NCI-H510A (cell line): ENCODE measurements at places on chromosomes 2 and 18.

DNA sequence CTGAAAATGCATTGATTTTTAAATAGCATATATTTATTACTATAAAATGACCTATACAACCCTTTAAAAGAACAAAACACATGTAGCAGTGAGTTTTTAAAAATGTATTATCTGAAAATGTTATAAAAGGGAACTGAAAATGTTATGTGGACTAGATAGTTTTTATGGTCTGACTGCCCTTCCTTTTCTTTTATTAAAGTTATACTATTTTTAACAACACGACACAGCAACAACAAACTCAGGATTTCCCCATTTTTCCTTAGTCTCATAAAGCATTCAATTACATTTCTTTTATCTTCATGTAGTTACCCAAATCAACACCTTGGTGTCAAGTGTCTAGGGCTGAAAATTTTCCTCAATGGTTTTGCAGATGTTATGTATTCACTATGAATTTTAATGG lies 132.8 kb upstream of the TMEFF2 start:
- no peak for DNase-seq

- no peak for DNase-seq
Measured at GRCh38 chr2:69175790-69176715, 163.1 kb downstream of the ANTXR1 start.

DNA sequence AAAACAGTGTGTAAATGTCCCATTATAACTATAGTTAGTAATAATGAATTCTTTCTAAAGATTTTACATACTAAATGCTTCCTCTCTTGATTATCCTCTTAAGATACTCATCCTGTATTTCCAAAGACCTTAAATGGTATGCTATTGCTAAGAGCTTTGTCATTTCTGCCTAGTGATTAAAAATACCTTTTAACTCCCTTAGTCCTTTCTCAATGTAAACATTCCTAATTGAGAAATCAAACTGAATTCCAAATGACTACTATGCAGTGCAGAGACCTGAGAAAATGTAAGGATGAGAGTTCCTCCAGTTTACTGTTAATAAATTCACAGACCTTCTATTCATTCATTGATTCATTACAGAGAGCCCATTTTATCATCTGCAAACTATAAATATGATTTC lies 86.9 kb downstream of the SOS1 start:
- DNase-seq: no peak

- DNase-seq: peak; percentile 3
Measured at GRCh38 chr18:61606759-61607158, 273.5 kb downstream of the CDH20 start.

GRCh38 chr18:70463085-70463484 lies 174.2 kb downstream of the SOCS6 start:
- DNase-seq: no peak

GRCh38 chr2:9212661-9213411 lies 6.2 kb downstream of the ASAP2 start:
- DNase-seq: no peak

DNA sequence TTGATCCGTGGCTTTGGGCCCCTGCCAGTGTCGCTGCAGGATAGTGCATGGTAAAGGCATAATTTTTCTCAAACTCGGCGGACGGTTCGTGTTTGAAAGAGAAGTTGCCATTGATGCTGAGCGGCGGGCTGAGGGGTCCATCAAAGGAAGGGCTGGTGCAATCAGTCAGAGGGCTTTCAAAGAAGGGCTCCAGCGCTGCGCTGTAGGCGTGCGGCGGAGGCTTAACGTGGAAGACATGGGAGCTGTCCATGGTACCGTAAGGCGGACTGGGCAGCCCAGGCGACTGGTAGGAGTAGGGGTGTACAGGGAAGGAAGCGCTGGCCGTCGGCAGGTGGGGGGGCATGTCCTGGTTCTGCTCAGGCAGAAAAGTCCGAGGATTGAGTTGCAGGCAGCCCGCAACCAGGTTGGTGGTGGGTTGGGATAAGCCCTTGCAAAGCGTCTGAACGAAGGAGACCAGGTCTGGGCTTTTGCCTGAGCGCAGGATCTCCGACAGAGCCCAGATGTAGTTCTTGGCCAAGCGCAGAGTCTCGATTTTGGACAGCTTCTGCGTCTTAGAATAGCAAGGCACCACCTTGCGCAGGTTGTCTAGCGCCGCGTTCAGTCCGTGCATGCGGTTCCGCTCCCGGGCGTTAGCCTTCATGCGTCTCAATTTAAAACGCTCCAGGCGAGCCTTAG lies 2.3 kb downstream of the NEUROD1 start:
- DNase-seq: no peak

DNA sequence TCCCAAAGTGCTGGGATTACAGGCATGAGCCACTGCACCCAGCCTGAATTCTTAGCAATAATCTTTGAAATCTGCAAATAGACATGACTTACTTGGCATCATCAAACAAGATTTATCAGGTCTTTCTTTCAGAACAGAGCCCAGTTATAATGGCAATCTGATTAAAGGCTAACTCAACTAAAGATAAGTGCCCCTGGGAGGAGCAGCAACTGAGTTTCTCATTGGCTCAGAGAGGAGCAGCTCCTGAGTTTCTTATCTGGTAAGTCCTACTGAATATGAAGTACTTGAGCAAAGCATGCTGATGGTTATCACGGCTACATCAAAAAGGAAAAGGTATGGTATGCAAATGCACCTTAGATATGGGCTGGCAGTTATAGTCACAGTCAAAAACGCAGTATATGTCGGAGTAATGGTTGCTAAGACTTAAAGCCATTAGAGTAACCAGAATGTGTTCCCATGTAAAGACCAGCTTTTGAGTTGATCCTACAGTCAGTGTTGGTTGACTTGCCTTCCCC lies 15.0 kb upstream of the AP1S3 start:
- no peak for DNase-seq

- DNase-seq: peak; percentile 30
Measured at GRCh38 chr2:174603280-174603679, 5.7 kb upstream of the WIPF1 start.

- DNase-seq: no peak
Measured at GRCh38 chr18:49548229-49548636, 13.6 kb upstream of the LIPG start.

- DNase-seq: no peak
Measured at GRCh38 chr2:63614448-63614968, 25.7 kb downstream of the MDH1 start.

- peak; percentile 75 for DNase-seq
Measured at GRCh38 chr2:20635675-20636584, 15.0 kb downstream of the HS1BP3 start.

GRCh38 chr2:237665713-237666143 lies 38.3 kb downstream of the LRRFIP1 start:
- DNase-seq: no peak

DNA sequence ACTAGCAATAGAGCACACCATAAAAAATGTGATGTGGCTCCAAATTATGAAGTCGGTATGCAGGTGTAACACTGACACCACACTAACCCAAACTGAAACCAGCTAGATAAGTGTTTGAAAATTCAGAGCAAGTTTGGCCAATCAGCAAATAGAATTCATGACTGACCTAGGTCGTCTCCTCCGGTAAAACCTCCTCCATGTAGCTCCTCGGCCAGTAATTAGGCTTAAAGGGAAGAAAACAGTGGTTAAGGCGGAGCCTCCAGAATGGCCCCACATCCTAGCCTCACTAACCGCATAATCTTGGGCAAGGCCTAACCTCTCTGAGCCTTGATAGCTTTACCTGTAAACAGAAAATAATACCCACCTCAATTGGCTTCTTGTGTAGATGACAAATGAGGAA lies 30.1 kb downstream of the C1D start:
- DNase-seq: no peak

GRCh38 chr18:64416990-64417389 lies 268.1 kb upstream of the LINC00305 start:
- DNase-seq: no peak

- no peak for DNase-seq
Measured at GRCh38 chr2:133825778-133826177, 257.5 kb upstream of the NCKAP5 start.

- no peak for DNase-seq
Measured at GRCh38 chr2:177422271-177422670, 29.7 kb downstream of the AGPS start.

DNA sequence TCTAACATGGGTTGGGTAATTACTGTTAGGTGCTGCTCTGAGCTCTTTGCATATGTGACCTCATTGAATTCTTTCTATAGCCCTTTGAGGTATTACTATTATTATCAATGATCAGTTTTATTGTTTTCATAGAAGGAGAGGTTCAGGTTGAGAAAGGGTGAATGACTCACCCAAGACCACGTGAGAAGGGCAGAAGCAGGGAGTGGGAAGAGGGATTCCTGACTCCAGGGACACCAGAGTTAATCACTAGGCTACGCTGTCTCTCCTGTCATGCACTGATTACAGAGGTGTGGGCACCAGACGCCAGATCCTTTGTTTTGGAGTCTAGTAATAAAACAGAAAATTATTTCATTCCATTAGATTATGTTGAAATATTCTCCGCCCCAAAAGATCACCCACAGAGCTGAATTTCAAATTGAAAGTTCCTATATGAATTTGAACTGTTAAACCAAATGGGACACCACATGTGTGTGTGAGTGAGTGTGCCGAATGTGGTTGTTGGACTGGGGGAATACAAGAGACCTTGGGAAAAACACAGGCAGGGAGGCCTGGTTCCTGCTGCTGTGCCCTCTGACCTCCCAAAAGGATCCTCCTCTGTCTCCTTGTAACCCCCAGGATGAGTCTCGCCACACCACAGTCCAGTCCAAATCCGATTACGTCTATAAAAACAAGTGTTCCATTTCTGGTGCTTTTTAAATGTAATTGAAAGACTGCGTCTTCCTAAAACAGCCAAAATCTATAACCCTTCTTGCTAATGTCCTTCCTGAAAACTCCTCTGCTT lies 215.4 kb downstream of the ZNF521 start:
- no peak for DNase-seq

GRCh38 chr2:238104691-238105371 lies 4.7 kb downstream of the ESPNL start:
- no peak for DNase-seq

DNA sequence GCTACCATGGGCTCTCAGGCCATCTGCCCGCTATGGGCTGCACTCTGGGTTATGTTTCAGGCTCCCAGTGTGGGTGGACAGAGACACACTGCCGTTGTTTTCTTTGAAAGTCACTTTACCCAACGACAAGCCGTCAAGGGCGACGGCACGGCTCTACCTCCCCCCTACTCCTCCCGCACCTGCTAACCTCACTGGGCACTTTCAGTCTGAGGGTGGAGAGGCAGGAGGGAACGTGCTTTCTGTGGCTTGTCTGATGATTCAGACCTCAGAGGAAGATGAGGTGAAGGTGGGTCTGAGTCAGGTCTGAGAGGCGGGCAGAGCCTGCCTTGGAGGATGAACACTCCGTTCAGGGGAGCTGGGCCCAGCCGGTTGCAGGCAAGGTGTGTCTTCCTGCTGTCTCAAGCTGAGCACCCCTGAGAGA lies 147.6 kb upstream of the HDAC4 start:
- no peak for DNase-seq

DNA sequence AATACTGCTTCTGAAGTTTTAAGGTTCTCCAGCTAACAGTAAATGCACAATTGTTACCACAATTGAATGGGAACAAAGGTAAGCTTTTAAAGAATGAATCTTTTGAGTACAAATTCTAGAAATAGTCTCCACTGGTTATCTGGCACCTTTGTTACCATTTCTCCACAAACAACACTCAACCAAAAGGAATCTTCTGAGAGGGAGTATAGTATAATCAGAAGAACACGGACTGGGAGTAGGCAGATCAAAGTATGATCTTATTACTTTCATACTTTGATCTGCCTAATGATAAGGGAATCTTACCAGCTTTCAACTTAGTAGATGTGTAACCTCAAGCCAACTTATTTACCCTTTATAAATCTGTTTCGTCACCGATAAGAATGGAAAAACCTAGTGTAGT lies 1.4 kb downstream of the CEP76 start:
- DNase-seq: no peak

DNA sequence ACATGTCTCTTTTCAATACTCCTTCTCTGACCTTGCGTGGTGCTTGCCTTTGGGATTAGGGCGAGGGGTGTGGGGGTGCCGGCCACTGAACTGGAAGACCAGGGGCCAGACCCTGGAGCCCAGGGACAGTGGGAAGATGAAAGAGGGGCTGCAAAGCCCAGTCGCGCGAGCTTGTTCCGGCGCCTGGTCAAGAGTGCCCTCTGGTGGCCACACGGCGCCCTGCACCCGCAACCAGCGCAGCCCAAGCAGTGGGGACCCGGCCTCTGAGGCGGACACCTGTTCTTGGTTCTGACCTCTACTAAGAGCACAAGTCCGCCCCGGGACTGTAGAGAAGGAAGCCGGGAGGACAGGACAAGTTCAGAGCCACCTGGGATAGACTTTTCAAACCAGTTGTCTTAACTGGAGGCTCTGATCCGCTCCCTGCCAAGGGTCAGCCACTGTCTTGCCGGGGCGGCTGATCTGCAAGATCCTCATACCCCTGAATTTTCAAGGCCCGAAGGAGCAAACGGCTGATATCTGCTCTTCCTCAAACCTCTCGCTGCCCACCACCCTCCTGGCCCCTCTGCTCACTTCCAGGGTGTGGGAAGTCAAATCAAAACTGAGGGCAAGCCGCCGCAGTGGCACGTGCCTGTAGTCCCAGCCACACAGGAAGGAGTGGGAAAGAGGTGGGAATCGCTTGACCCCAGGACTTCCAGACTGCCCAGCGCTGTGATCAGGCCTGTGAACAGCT lies 14.9 kb upstream of the MSH6 start:
- DNase-seq: peak; percentile 13

DNA sequence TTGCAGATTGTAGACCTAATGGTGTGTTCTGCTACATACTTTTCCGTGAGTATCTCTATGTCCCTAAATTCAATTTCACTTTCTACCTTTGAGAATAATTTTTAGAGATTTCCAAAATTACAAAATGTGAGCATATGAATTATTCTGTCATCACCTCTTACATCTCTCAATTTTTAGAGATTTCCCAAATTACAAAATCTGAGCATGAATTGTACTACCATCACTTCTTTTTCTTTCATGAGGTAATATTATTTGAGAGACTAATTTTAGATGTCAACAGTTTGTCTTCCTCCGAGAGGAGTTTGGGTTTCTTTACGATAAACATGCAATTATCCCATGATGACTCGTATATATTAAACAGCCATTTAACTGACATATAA lies 32.1 kb downstream of the INSIG2 start:
- DNase-seq: no peak

GRCh38 chr2:97770445-97770844 lies 57.1 kb downstream of the ZAP70 start:
- no peak for DNase-seq

DNA sequence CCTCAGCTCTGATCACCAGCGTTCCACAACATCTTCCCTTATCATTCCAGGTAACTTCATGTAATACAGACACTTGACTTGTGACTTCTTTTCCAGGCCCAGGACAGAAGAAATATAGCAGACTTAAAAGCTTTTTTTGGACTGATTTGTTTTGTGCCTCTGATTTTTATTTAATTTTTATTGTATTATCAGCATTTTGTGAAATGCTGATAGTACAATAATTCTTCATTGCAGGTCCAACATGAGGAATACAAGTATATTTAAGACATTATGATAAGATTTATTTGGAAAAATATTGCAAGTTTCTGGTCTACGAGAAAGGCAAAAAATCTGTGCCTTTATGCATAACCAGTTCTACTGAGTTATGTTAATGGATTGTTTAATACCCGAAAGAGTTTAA lies 94.5 kb upstream of the THUMPD2 start:
- no peak for DNase-seq
